Activated naive CD8-positive, alpha-beta T cell treated with anti-CD3 and anti-CD28 coated beads for 36 hours (primary cell): ENCODE measurements at places on chromosomes 2 and 18. TPM values are rescaled to one million over a fixed set of nuclear protein-coding genes. Genes with fewer than 3 reads are reported as not detected.

DNA sequence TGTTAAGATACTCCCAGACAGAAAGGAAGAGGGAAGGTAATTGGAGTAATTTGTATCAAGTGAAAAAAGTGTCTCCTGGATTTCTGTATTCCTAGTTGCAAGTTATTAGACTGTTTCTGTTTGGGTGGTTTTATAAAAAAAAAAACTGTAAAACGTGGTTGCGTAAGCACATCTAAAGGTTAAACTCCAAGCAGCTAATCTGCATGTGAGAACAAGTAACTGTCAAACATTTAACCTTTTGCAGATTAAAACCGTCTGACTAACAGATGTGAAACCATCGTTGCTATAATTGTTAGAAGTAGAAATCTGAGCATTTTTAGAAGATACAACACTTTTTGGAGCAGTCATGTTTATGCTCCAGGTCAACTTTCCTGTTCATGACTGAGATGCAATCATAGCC, 72.3 kb downstream of the AFF3 start:
- no peak for DNase-seq

GRCh38 chr2:183123117-183123958, 905 bp upstream of the NUP35 start:
- DNase-seq = no peak

DNA sequence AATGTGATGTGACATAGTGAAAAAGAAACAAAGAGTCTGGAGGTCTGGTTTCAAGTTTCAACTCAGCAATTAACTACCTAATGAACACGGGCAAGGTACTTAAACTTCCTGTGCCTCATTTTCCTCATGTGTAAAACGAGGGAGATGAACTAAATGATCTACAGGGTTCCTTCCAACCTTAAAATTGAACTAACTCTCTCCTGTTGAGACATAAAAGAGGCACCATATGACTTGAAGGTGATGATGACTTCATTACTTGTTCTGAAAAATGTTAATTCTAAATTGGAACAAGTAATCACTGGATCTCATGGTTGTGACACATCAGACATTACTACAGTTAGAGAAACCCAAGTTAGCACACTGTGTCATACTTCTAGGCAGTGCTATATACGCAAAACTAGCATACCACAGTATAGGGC, 8.9 kb upstream of the REL start:
- DNase-seq = no peak

GRCh38 chr2:212381428-212382102, 157.0 kb downstream of the ERBB4 start:
- no peak for DNase-seq

Gene GPAT2
- 36.3 TPM for total RNA-seq

GRCh38 chr18:7575465-7576028, 8.4 kb downstream of the PTPRM start:
- no peak for DNase-seq

Gene ALK
- not detected for total RNA-seq
